ENCODE measurements at places on chromosomes 7 and 10.

DNA sequence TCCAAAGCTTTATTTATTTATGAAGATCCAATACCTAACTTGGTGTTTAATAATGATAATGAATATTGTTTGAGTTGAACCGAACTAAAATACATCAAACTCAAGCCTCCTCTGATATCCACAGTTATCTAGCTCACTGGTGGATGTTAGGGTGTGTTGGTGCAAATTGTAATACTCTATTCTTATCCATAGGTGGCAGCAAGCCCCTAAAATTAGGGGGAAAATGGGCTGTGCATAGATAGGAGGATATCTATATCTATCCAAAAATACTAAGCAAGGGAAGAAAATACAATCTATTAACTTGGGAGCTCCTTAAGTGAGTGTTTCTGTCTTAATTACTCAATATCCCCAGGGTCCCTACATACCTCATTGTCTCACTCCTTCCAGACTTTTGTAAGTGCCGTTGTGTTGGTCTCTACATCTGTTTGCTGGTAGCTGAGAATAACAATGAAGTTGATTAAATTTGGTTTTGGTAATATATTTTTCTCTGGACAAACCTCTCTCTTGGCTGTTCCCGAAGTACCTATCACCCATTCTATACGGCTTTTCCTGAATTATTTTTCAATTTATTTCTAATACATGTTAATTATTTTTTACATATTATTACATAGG lies 55.0 kb upstream of the VWDE start:
- no peak for DNase-seq

DNA sequence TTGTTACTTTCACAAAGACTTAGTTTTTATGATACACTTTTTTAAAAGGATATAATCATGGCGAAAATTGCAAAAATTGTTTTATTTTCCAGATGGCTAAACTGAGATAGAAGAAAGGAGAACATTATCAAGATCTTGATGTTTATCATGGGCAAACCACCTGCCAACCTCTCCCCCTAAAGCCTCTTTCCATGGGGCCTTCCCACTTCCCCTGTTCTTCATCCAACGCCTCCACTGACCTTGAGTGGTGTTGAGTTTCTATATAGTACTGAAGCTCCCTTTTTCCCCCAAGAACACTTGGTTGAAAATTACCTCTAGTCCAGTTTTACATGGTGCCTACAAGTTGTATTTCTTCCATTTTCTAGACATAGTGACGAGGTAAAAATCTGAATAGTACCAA lies 5.0 kb downstream of the CREB3L2 start:
- no peak for DNase-seq

DNA sequence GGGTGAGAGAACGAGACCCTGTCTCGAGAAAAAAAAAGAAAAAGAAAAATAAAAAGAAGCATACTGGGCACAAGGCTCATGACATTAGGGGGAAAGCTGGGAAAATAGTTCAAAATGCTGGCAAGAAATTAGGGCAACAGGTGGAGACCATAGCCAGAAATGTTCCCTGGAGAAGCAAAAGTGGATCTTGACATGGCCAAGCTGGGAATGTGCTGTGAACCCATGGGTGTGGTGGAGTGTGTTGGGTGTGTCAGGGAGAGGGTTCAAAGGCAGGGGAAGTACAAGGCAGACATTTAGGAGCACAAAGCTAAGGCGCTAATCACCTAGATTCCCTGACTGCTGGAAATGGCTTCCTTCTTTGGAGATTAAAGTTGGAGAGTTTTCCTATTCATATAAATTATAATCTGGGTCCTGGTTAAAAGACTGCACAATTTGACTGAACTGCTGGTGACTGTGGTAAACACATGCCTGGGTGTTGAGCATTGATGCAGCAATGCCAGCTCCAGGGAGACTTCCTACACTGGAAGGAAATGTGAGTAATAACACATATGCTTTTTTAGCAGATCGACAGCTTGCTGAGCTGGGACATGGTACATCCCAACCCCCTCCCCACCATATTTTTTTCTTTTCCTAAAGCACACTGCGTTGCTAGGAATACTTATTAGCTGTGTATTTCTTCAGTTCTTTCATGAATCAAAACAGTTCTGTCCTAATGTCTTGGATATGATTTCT lies 70.1 kb upstream of the ARHGAP21 start:
- DNase-seq = no peak

DNA sequence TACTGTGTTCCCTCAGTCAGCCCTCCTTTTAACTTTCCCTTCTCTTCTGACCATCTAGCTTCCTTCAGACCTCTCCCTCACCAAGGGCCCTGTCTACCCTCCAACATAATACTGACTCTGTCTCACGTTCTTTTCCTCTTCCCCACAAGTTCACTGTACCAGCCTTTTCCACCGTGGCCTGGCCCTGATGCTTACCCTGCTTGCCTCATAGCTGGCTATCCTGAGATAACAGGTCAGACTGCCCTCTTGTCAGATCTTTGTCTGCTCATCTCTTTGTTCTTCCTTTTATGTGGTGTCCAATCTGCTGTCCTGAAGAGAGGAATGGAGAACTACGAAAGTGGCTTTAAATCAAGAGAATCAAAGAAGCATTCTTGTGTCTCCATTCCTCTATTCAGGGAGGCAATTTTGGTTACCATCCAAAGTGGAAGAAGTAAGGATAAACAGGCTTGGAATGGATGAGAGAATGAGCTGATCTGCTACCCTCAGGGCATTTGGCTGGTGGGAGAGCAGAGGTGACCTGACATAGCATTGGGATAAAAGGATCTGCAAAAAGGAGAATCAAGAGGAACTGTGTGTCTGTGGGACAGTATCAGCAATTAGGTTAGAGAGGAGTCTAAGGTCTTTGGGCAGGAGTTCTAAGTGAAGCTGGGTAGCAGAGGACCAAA lies 8.1 kb downstream of the BTAF1 start:
- no peak for DNase-seq

DNA sequence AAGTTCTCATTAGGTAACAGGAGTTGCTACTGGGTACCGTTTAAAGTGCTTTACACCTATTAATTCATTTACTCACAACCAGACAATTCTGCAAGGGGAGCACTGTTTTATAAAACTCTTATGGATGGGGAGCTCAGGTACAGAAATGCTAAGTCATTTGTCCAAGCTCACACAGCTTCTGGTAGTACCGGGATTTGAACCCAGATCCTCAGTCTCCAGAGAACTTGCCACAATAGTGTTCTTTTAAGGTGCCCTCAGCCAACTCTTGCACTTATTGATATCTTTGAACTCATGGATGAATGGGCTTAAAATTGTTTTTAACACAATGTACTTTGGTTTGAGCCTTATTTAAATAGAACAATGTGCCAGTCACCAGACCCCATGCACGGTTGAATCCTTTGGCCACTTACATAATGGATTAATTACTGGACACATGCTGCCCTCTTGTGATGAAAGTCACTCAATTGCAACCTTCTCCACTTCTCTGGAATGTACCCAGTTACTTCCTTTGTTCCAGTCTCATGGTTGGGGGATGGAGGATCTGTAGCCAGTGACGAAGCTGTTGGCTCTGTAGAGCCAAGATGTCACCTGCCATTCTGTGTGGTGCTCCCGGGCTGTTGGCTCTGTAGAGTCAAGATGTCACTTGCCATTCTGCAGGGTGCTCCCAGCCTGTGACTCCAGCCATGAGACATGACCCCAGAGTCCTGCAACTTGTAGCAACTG lies 65.6 kb downstream of the NOD1 start:
- DNase-seq = peak; percentile 37

DNA sequence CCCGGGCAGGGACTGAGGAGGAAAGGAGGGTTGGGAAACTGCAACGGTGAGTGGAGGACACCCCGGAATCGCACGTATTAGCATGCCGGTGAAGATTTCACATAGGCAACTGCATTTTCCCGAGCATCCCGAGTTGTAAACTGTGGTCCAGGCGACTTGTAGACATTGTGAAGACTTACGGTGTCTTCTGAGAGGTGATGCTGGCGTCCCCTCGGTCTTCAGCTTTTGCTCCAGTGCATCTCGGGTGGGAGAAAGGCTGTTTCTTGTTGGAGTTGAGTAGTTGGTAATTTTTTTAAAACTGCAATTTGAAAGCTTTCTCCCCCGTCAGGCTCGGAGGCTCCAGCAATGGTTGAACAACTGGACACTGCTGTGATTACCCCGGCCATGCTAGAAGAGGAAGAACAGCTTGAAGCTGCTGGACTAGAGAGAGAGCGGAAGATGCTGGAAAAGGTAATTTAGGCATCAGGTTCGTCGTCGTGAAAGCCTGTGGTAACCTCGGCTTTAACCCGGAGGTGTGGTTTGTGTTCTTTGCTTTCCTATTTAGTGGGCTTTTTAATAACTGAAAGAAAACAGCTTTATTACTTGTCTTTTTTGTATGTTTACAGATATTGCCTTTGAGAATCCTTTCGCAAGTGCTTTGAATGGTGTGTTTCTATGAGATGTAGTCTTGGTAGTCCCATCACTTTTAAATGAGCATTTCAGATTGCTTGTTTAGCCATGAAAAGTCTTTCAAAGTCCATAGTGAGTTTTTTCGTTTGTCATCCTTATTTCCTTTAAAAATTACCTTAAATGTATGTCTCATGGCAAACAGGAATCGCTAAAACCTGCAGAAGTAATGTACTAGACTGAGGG lies 687 bp downstream of the HELLS start:
- peak; percentile 3 for DNase-seq

DNA sequence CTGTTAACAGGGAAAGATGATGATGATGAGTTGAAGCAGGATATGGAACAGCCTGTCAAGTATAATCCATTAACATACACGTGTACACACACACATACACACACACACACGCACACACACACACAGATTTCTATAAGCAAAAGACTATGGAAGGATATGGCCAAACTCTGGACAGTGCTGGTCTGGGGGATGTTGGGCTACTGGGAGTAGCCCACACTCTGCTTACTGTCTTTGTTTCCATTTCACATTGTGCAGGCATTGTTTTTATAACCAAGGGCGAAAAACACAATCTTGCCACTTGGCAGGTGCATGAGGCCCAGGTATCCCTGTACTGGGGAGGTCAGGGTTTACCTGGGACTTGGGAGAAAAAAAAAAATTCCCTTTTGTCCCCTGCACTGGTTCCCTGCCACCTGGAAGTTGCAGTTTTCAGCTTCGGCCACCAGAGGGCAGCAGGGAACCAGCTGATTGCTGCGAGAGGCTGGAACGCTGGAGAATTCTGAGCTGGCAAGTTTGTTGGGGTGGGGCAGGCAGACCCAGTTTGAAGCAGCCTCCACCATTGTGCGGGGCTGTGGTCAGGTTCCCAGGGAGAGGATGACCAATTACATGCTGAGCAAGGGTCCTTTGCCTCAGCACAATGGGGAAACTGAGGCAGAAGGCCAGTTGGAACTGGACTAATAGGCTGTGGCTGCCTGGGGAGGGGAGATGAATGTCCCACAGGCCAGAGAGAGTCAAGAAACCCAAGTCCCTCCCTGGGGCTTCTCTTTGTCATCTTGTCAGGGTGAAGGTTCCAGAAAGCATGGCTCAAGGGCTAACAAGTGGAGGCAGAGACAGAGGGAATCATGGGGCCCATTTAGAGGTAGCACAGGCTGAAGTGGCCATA lies 27.3 kb downstream of the PPIF start:
- peak; percentile 82 for DNase-seq

DNA sequence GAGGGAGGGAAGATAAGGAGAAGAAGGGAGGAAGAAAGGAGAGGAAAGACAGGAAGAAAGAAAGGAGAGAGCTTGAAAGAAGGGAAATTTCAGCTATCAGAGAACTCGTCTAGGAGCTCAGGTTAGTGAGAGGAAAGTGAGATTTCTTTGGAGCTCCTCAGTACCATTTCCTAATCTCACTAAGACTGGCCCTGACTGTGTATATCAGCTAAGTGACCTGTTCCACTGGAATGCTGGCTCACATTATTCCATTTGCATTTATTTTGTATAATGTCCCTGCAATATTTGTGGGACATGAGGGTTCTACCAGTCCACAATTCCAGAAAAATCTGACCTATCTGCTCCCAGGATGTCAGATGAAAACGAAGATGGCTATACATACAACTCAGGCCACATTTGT lies 114.7 kb upstream of the CELF2 start:
- DNase-seq = no peak

- DNase-seq = no peak
These were observed 62.8 kb downstream of the PPP1R3A start for GRCh38 chr7:113856010-113856409.

DNA sequence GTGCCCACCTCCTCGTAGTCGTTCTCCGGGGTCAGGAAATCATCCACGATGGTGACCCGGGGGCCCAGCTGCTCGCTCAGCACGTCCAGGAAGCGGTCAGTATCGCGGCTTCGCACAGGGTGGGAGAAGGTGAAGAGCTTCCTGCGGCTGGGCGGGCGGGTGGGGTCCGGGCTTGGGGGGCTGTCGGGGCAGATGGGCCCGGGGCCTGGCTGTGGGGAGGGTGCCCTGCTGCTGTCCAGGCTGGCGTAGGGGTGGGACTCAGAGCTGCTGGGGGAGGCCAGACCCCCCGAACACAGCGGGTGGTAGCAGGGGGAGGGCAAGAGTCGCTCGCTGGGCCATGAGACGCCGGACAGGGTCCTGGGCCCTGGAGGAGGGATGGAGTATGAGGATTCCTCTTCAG lies 42.3 kb downstream of the GRID2IP start:
- DNase-seq = no peak

DNA sequence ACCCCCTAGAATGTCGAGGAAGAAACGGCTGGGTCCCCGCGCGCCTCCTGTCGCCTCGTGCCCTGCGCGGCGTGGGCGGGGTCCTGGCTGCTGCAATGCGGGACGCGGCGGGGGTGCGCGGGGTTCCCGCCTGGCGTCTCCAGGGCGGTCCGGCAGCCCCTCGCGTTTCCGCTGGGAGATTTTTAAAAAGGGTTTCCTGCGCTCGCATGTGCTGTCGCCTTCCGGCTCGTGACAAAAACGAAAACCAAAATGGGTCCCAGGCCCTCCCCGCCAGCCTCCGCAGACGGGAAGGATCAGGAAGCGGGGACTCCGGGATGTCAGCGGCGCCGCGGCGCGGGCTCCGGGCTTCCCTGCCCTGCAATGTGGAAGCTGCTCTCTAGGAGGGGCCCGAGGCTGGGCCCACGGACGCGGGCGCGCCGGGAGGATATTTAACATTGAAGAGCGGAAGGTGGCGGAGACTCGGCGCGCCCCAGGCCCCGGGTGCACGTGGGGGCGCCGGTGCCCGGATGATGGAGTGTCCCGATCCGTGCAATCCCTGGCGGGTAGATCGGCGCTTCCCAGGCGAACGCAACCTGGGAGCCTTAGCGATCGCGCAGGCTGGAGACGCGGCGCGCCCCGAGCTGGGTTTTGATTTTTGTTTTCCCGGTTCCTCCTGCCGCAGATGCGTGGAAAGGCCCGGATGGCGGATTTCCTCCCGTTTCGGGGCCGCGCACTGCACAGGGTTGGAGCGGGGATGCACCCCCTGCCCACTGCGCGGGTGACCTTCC lies 1.0 kb downstream of the PFKP start:
- DNase-seq = peak; percentile 59
